ENCODE measurements at places on chromosomes 13 and 19.

DNA sequence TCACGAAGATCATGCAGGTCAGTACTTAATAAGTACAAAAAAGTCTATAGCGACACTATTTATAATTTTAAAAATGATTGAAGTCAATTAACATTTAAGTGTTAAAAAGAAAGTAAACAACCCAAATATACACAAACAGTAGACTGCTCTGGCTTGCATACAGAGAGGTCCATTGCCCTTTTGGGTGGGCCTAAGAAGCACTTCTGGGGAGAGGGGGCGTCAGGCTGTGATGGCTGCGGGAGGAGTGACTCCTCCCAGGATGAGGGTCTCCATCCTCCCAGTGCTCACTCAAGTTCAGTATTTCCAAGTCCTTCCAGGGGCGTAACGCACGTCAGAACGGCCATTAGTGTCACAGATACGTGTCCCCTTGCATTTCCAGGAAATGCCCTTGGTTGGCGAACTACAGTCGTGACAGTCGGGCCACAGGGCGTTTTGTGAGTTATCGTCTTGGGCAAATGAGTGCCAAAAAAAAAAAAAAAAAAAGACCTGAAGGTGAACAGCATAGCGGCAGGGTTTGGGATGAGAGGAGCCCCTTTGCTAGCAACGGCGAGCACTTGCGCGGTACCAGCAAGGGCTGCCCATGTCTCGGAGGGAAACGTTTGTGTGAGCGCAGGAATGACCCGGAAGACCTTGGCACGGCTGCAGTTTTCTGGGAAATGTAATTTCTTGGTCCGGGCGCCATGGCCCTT is at the start of gene SCGB2B2:
TSS of gene SCGB2B2 (minus strand) at position 463 of the 689 bp plus-strand sequence. CDS start 82,596 bp downstream, outside the sequence.
- no peak for DNase-seq

DNA sequence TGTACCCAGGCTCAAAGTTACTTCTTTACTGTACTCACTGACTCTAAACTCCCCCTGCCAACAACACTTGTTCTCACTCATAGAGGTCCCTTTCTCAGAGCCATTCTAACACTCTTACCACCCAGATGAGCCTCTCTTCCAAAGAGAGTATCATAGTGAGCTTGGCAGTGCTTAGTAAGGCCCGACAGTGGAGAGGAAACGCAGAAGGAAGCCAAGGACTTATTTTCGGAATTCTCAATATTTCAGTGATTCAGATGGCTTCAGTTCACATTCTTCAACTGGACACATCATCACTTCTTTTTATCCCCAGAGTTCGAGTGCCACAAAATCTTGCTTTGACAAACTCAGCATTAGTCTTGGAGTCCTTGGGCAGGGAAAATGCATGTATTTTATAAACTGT is 285.9 kb downstream of the DNAJC15 start:
- no peak for DNase-seq

DNA sequence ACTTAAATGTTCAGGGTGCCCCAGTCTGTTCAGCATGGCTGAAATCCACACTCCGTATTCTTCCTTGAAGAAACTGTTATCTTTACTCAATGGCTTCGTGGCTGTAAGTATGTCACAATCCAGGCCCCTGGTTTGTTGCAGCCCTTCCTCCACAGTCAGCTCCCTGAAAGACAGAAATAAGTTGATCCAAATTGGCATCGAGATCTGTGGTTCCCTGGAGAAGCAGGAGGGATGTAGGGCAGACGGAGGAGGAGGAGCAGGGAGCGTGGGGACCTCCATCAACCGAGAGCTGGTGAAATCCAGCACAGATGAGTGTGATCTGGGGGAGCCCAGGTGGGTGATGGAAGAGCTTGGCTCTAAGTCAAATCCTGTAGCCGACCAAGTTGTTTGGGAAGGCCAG is 304 bp downstream of the TSPAN16 start:
- no peak for DNase-seq

DNA sequence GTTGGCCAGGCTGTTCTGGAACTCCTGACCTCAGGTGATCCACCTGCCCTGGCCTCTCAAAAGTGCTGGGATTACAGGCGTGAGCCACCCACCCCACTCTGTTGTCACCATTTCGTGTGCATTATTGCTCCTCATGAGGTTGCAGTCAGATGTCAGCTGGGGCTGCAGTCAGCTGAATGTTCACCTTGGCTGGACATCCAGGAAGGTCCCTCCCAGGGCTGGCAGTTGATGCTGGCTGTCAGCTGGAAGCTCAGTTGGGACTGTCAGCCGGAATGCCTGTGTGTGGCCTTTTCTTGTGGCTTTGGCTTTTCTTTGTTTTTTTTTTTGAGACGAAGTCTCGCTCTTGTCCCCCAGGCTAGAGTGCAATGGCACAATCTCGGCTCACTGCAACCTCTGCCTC is 6.6 kb downstream of the MEGF8 start:
- no peak for DNase-seq

GRCh38 chr19:42658076-42658475 is 63.4 kb upstream of the CEACAM8 start:
- no peak for DNase-seq

DNA sequence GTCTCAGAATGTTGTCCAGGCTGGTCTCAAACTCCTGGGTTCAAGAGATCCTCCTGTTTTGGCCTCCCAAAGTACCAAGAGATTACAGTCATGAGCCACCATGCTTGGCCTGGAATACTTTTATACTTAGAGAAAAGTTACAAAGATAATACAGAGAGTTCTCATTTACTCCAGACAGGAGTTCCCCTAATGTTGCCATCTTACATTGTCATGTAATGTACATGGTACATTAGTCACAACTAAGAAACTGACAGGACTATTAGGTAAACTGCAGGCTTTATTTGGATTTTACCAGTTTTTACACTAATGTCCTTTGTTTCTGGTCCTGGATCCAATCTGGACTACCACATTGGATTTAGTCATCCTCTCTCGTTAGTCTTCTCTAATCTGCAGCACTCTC is 2.3 kb upstream of the C19orf84 start:
- DNase-seq, result no peak

DNA sequence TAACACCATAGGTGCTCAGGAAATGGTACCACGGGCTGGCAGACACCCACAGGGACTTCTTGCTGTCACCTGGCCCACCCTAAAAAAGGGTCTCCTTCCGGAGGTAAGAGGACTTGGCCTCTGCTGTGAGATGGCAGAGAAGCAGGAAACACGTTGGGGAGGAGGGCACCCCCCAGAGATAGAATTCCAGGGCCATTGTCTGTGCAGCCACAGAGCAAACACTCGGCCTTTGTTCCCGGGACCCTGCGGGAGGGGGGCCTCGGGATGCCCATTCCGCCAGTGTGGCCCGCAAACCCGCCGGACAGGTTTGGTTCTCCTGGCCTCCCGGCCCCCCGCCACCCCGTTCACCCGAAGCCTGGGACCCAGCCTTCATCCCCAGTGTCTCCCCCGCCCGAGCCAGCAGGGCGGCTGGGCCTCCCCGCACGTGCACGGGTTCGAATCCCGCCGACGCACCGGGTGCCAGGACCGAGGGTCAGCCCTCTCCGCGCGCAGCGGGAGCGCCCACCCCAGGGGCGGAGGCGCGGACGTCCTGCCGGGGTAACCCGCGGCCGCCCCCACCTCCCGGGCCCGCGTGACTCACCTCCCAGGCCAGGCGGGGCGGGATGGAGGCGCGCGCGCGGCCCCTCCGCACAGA is 714 bp downstream of the PLPP2 start:
- DNase-seq, result peak; percentile 16

GRCh38 chr19:54572696-54573311 is 786 bp upstream of the LILRA2 start:
- DNase-seq, result no peak

GRCh38 chr19:1047696-1048147 is 7.8 kb downstream of the ABCA7 start:
- DNase-seq, result no peak

DNA sequence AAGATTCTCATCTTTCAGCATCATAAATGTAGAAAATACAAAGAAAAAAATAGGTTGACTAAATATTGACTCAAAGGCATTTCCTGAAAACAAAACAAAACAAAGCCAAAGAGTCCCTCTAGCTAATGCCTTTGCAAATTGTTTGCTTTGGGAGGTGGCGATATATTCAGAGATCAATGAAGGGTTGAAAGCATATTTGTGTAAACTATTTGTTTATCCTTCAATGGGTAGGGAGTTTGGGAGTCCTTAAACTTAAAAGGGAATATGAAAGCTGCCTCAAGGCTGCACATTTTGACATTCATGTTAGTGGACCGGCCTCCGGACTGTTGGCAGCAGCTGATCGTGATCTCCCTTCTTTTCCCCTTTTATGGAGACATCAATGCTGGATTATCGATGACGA is 257.5 kb downstream of the ITGBL1 start:
- no peak for DNase-seq

GRCh38 chr19:15456871-15457700 is 7.3 kb downstream of the RASAL3 start:
- no peak for DNase-seq

GRCh38 chr13:112885782-112886268 is 83.2 kb upstream of the MCF2L start:
- no peak for DNase-seq

DNA sequence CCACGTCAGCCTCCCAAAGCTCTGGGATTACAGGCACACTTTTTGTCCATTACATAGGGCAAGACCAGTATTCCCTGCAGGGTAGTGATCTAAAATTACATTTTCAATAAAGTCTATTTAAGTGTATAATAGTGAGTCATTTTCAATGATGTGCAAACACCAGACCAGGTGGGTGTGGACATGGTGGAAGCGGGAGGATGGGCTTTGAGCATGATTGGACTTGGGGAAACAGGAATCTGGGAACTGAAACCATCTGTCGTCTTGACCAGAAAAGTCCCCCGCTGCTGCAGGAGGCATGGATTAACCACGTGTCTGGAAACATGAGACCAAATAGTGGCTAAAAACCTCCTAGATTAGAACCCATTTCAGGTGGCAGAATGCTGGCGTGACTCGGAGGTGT is 4.9 kb downstream of the FXYD3 start:
- no peak for DNase-seq

- no peak for DNase-seq
Measured at GRCh38 chr19:1173159-1173844, 766 bp downstream of the SBNO2 start.

DNA sequence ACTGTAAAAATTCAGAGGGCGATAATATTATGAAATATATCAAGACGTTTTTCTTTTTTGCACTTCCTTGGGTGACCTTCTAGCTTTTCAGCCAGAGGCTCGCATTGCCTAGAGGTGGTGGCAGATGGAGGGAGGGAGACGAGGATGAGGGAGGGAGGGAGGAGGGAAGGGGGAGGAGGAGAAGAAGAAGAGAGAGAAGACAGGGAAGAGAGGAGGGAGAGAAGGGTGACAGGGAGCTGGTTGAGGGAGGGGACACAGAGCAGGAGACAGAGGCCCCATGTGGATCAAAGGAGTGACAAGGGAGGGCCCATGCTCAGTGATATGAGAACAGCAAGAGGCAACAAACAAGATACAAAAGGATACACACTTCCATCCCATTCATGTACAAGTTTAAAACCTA is 8.0 kb upstream of the KCTD15 start:
- DNase-seq, result no peak

GRCh38 chr19:41872384-41872774 is 4.7 kb upstream of the CD79A start:
- DNase-seq, result no peak

- DNase-seq, result no peak
Measured at GRCh38 chr13:48502601-48503319, 30.1 kb downstream of the RCBTB2 start.

DNA sequence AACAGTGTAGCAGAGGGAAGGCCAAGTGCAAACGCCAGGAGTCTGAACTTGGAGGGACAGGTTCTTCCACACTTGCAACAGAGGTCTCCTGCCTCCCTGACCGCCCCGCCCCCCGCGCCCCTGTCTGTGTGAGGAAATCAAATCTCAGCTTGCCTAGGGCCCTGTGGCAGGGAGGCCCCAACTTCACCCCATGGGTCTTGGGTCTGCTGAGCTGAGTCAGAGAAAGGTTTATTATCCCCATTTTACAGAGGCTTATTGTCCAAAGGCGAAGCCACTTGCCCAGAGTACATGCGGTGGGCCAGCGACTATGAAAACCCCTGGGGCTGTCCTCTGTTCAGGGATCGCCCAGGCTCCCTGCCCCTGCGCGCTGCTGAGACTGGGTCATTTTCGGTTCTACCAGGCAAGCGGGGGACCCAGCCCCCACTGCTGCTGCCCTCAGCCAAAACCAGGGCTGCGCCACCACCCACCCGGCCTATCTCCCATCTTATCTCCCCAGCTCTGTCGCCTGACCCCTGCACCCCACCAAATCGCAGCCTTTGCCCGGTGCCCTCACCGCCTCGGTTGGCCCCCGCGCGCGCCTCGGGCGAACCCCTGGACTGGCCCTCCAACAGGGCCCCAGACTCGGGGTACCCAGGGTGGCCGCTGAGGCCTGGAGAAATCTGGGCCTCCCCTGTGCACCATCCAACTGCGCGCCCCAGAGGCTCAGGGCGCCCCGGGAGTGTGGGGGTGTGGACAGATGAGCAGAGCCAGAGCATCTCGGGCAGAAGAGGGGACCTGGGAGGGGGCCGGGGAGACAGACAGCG is 850 bp upstream of the CERS4 start:
- no peak for DNase-seq

DNA sequence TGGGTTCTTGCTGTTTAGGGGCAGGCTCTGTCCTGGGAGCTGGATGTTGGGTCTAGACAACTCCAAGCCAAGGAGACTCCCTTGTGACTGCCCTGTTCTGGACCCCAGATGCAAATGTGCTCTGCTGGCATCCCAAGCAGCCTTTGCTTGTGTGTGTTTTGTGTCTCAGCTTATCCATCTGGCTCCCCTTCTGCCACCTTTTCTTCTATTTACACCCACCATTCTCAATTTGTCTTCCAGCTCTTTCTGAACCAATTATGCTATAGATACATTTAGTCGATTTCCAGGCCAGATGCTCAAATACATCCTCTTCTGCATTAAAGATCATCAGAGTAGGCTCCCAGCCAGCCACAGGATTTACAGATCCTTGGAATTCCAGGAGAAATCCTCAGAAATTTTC is 115.0 kb upstream of the SLC7A1 start:
- DNase-seq, result no peak

DNA sequence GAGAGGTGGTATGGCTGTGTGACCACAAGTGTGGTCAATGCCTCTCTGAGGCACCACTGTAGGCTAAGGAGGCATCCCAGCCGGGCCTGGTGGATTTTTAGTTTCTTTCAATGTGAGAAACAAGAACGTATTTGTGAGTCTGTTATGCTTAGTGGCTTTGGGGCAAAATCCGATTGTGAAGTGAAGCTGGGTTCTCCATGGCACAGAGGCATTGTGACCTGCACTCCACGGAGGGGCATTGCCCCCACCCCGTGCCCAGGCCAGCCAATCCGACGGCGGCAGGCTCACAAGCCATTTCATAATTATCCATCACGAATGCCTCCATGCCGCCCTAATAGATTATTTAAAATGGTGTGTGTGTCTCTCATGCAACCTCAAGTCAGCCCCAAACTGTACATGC is 151.6 kb downstream of the ZNF536 start:
- DNase-seq, result no peak

GRCh38 chr19:21513651-21514050 is 8.2 kb downstream of the ZNF429 start:
- DNase-seq, result no peak

GRCh38 chr13:62336507-62336906 is 920.9 kb upstream of the PCDH20 start:
- no peak for DNase-seq

All from CD4-positive, alpha-beta memory T cell (primary cell).